ENCODE measurements at places on chromosomes 4 and X. TPM values are rescaled to one million over a fixed set of nuclear protein-coding genes. Genes with fewer than 3 reads are reported as not detected.

The PDGFC gene
- total RNA-seq: 4.8 TPM

The REELD1 gene
- 1.4 TPM for total RNA-seq

The ARMCX1 gene
- 0.21 TPM for total RNA-seq

DNA sequence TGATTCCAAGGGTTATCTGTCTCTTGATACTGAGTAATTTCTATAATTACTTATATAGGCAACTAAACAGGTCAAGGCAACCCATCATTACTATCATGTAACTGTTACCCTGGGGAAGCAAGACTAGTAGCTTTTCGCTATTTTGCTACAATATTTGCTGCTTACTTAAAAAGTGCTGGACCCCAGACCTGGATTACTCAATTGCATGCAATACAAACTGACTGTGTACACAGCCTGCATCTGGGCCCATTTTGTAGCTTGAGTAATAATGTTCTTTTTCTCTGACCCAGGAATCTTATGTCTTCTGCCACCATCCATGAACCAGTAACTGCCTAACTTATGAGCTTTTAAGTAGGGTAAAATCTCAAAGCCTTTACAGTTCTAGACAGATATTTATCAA lies 53.4 kb downstream of the CNOT6L start:
- H3K36me3 ChIP-seq: peaks cover 6% of the 10 kb centered on the region
- H3K4me1 ChIP-seq: peaks cover 18% of the 10 kb centered on the region
- no peaks in the 10 kb centered on the region for H3K27me3 ChIP-seq
- H3K4me3 ChIP-seq: no peak overlapping the region
- peak overlapping the region; percentile 85 for H3K27ac ChIP-seq
- DNase-seq: no peak

DNA sequence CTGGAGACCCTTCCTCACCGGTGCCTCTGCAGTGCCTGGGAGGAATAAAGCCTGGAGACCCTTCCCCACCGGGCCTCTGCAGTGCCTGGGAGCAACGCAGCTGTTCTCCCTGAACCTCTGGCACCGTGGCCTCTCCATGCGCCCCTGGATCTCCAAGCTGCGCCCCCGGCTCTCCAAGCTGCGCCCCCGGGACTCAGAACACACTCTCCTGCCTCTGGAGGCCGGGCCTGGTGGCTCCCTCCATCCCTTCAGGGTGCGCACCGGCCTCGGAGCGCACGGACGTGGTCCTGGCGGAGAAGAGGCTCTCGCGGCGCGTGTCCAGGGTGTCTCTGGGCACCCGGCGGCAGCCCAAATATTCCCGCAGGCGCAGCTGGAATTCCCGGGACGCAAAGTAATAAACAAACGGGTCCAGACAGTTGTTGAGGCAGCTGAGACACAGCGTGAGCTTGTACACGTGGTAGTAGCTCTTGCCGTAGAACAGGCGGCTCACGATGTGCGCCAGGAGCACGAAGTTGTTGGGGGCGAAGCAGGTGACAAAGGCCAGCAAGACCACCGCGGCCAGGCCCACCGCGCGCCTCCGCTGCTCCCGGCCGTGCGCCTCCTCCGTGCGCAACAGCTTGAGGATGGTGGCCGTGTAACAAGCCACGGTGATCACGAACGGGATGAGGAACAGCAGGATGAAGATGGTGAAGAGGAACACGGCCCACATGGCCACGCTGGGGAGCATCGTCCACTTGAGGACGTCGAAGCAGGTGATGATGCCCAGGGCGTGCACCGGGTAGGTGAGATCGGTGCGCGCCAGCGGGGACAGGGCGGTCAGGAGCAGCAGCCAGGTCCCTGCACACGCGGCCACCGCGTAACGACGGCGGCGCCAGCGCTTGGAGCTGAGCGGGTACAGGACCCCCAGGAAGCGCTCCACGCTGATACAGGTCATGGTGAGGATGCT lies 12.8 kb upstream of the ASMTL start:
- no peak overlapping the region for H3K27ac ChIP-seq
- H3K27me3 ChIP-seq: no peaks in the 10 kb centered on the region
- H3K4me3 ChIP-seq: peak overlapping the region; percentile 90
- no peak for DNase-seq
- peaks cover 61% of the 10 kb centered on the region for H3K4me1 ChIP-seq
- H3K36me3 ChIP-seq: peaks cover 5% of the 10 kb centered on the region

DNA sequence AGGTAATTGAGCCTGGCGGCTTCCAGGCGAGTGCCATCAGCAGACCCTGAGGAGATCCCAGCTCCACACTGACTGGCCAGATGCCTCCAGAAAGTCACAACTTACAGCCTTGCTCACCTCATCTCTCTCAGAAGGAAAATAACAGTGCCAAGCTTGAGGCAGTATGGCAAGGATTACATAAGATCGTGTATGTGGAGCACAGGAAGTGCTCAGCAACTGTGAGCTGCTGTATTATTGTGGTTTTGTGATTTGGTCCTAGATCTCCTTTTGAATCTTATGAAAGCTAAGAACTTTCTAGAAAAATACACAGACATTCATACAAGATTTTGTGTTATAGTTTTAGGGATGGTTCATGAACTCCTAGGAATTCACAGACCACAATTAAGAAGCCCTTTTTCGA lies 14.0 kb downstream of the RASL11B start:
- peaks cover 6% of the 10 kb centered on the region for H3K4me1 ChIP-seq
- no peaks in the 10 kb centered on the region for H3K27me3 ChIP-seq
- no peak overlapping the region for H3K4me3 ChIP-seq
- no peak for DNase-seq
- peak overlapping the region; percentile 49 for H3K27ac ChIP-seq

GRCh38 chrX:16999275-16999674 lies 52.8 kb downstream of the REPS2 start:
- no peak for DNase-seq
- peaks cover 6% of the 10 kb centered on the region for H3K27me3 ChIP-seq
- no peak overlapping the region for H3K27ac ChIP-seq
- H3K4me3 ChIP-seq: no peak overlapping the region
- H3K4me1 ChIP-seq: peaks cover 12% of the 10 kb centered on the region

DNA sequence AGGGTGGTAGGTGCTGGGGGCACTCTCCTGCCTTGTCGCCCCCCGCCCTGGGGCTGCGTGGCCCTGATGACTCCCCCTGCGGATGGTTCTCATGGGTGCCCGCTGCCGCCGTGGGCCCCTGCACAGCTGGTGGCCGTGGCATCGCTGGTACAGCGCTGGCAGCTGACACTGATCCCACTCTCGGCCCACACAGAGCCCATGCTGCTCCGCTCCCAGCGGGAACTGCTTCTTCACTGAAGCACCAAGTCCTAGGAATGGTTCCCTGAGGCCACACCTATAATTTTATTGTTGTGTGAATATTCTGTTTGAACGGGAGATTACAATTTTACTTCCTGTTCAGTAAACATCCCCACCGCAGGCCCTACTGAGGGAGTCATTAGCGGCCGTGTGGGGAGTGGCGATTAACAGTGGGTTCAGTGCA lies 138.6 kb upstream of the NKX1-1 start:
- peak overlapping the region; percentile 21 for H3K27ac ChIP-seq
- H3K36me3 ChIP-seq: peaks cover 8% of the 10 kb centered on the region
- no peak overlapping the region for H3K4me3 ChIP-seq
- peaks cover 11% of the 10 kb centered on the region for H3K4me1 ChIP-seq

- no peaks in the 10 kb centered on the region for H3K27me3 ChIP-seq
- H3K36me3 ChIP-seq: no peaks in the 10 kb centered on the region
- DNase-seq: no peak
- H3K27ac ChIP-seq: no peak overlapping the region
Observed at GRCh38 chrX:17750436-17750835, 13.1 kb downstream of the SCML1 start.

DNA sequence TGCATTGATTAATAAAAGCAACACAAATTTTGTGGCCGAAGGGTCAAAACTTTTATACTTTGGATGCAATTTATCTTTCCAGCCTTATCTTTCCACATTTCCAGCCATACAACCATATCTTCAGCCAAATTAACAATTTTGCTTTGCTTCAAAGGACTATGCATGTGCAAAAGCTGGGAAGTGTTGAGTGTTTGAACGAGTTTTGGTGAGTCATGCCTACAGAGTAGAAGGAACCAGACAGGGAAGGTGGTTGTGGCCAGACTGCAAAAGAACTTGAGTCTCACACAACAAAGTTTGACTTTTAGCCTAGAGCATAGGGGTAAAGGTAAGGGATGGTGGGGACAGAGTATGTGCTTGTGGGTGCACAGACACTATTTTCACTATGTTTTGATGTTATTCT lies 53.0 kb upstream of the GABRA2 start:
- H3K36me3 ChIP-seq: no peaks in the 10 kb centered on the region
- no peak for DNase-seq
- H3K27ac ChIP-seq: no peak overlapping the region
- no peaks in the 10 kb centered on the region for H3K27me3 ChIP-seq

- no peak overlapping the region for H3K27ac ChIP-seq
- no peak overlapping the region for H3K4me3 ChIP-seq
- H3K4me1 ChIP-seq: no peaks in the 10 kb centered on the region
- H3K36me3 ChIP-seq: no peaks in the 10 kb centered on the region
Observed at GRCh38 chrX:140799216-140799615, 89.7 kb downstream of the LINC00632 start.

- no peaks in the 10 kb centered on the region for H3K36me3 ChIP-seq
- no peak overlapping the region for H3K27ac ChIP-seq
- no peak overlapping the region for H3K4me3 ChIP-seq
- H3K27me3 ChIP-seq: no peaks in the 10 kb centered on the region
- no peaks in the 10 kb centered on the region for H3K4me1 ChIP-seq
Observed at GRCh38 chrX:148588649-148589310, 88.4 kb downstream of the AFF2 start.

GRCh38 chrX:40581336-40581920 lies 658 bp downstream of the ATP6AP2 start:
- H3K36me3 ChIP-seq: no peaks in the 10 kb centered on the region
- peak overlapping the region; percentile 80 for H3K4me3 ChIP-seq
- H3K27ac ChIP-seq: peak overlapping the region; percentile 70
- H3K4me1 ChIP-seq: peaks cover 21% of the 10 kb centered on the region
- DNase-seq: peak; percentile 4
- no peaks in the 10 kb centered on the region for H3K27me3 ChIP-seq

- H3K27ac ChIP-seq: no peak overlapping the region
- peaks cover 4% of the 10 kb centered on the region for H3K27me3 ChIP-seq
- no peak overlapping the region for H3K4me3 ChIP-seq
- H3K36me3 ChIP-seq: no peaks in the 10 kb centered on the region
- DNase-seq: no peak
- peaks cover 7% of the 10 kb centered on the region for H3K4me1 ChIP-seq
Observed at GRCh38 chr4:1567519-1567807, 116.7 kb downstream of the FAM53A start.

DNA sequence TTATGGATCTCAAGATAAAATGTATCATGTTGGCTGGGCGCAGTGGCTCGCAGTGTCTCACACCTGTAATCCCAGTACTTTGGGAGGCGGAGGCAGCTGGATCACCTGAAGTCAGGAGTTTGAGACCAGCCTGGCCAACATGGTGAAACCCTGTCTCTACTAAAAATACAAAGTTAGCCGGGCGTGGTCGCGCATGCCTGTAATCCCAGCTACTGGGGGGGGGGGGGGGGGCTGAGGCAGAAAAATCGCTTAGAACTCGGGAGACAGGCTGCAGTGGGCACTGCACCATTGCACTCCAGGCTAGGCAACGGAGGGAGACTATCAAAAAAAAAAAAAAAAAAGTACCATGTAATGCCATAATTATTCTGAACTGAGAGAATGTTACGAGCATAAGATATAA lies 2.1 kb downstream of the RBMX start:
- H3K27ac ChIP-seq: peak overlapping the region; percentile 98
- H3K4me1 ChIP-seq: peaks cover 10% of the 10 kb centered on the region
- H3K27me3 ChIP-seq: no peaks in the 10 kb centered on the region
- peak overlapping the region; percentile 66 for H3K4me3 ChIP-seq
- no peak for DNase-seq

DNA sequence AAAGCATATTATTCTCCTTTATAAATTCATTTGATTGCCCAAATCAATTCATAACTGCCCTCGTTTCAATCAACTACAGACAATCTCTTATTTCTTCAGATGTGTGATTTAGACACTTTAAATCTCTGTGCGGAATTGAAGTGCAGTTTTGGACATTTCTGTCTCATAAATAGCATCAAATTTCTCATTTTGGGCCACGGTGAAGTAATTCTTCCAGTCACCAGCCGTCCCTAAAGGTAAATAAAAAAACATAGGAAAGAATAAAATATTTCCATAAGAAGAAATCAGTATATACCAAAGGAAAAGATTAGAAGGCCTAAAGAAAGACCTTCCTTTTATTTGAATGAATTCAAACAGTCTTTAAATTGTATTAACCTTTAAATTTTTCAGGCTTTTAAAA lies 33.4 kb downstream of the SULT1B1 start:
- no peak overlapping the region for H3K4me3 ChIP-seq
- no peak for DNase-seq
- H3K27ac ChIP-seq: no peak overlapping the region
- no peaks in the 10 kb centered on the region for H3K36me3 ChIP-seq

- peaks cover 4% of the 10 kb centered on the region for H3K36me3 ChIP-seq
- no peak overlapping the region for H3K4me3 ChIP-seq
- DNase-seq: no peak
- H3K27ac ChIP-seq: no peak overlapping the region
- H3K4me1 ChIP-seq: peaks cover 8% of the 10 kb centered on the region
Observed at GRCh38 chrX:79035421-79035820, 90.2 kb downstream of the P2RY10 start.

DNA sequence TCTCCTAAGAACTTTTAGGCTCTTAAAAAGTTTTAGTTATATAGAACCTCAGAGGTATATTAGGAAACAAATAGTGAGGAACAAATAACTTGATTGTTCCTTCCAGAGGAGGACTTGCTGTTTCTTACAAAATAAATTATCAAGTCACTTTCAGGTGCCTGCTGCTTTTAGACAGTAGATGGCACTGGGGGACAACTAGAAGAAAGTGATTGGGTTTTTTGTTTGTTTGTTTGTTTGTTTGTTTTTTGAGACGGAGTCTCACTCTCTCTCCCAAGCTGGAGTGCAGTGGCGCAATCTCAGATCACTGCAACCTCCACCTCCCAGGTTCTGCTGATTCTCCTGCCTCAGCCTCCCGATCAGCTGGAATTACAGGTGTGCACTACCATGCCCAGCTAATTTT lies 35.4 kb upstream of the CDKL5 start:
- H3K27me3 ChIP-seq: no peaks in the 10 kb centered on the region
- no peak overlapping the region for H3K4me3 ChIP-seq
- no peak overlapping the region for H3K27ac ChIP-seq

DNA sequence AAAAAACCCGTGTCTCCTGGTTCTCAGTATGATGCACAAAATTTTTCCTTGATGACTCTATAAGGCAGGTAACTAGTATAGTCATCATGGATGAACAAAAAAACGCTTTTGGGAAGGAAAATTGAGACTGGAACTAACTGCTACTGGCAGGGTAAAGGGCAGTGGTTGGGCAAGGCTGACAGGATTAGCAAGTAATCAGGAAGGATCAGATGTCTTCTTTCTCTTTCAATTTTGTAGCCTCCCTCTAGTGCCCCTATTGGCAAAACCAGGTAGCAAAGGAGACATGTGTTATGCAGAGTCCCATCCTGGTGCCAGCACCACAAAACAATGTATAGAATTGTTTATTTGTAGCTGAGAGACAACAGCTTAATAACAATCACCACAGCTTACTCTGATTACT lies 12.8 kb upstream of the SLITRK4 start:
- no peaks in the 10 kb centered on the region for H3K4me1 ChIP-seq
- no peak overlapping the region for H3K27ac ChIP-seq
- no peak overlapping the region for H3K4me3 ChIP-seq
- H3K27me3 ChIP-seq: no peaks in the 10 kb centered on the region

- peaks cover under 1% of the 10 kb centered on the region for H3K36me3 ChIP-seq
- no peak overlapping the region for H3K27ac ChIP-seq
- H3K4me1 ChIP-seq: peaks cover 5% of the 10 kb centered on the region
- H3K4me3 ChIP-seq: no peak overlapping the region
- peaks cover 8% of the 10 kb centered on the region for H3K27me3 ChIP-seq
Observed at GRCh38 chr4:173024203-173024602, 144.4 kb upstream of the GALNT7 start.

GRCh38 chrX:94123062-94123461 lies 449.1 kb downstream of the FAM133A start:
- DNase-seq: no peak
- H3K4me3 ChIP-seq: no peak overlapping the region
- no peak overlapping the region for H3K27ac ChIP-seq
- no peaks in the 10 kb centered on the region for H3K4me1 ChIP-seq
